ENCODE measurements at places on chromosomes 3 and 15.
A peak's percentile ranks its signal among the peaks of the same experiment; 100 is the strongest.

DNA sequence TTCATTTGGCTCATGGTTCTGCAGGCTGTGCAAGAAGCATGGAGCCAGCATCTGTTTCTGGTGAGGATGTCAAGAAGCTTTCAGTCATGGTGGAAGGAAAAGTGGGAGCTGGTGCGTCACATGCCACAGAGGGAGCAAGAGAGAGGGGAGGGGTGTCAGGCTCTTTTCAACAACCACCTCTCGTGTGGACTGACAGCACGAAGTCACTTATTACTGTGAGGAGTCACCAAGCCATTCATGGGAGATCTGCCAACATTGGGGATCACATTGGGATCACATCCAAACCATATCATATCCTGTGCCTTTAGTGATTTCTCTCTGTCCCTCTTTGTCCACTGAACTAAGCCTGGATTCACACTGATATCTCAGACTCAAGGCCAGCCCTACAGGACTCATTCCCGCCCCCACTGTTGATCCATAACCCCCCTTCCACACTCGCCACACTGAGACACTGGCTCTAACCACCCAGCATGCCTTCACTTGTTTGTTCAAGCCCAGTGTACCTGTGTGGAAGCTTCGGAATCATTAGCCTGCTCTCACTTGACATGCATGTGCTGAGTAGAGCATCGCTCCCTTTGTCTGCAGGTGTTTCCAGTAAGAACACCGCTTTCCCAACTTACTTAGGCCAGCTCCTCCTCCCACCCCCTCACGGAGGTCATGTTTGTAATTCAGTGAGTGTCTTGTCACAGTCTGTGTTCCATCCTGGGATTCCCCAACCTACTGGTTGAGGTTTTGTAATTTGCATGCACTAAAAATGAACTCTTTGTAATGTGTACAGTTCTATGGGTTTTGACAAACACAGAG, 132.2 kb downstream of the KLF13 start:
- DNase-seq = no peak

GRCh38 chr3:139328356-139328755, 15.5 kb upstream of the MRPS22 start:
- DNase-seq = no peak

DNA sequence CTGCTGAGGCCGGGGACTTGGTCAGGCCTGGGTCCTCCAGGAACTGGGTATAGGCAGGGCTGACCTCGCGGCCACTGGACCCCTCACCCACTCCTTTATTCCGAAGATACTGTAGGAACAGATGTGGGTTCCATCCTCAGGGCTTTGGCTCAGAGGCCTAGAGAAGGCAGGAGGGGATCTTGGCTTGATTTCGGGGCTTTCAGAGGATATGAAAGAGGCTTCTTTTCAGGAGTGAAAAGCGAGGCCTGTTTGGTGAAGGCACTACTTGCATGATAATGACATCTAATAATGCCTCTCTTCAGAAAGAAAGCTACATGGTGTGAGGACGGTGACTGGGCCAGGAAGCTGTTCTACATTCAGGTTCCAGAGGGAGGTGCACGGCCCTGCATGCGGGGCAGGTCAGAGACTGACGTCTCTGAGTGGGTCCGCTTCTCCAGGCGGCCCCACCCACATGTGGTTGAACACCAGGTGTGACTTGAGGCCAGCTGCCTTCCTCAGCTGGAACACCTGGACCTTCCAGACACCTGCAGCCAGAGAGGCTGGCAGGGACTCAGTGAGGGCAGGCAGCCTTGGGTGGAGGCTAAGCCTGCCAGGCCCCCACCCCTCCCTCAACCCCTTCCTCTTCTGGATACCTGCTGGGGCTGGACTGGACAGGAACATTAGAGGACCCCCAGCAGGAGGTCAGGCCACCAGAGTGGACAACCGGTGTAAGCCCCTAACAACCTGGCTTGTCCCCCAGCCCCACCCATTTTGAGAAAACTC, 31.1 kb upstream of the HHATL start:
- no peak for DNase-seq

- peak; percentile 44 for DNase-seq
Measured at GRCh38 chr3:26712211-26713026, 89.8 kb downstream of the LRRC3B start.

DNA sequence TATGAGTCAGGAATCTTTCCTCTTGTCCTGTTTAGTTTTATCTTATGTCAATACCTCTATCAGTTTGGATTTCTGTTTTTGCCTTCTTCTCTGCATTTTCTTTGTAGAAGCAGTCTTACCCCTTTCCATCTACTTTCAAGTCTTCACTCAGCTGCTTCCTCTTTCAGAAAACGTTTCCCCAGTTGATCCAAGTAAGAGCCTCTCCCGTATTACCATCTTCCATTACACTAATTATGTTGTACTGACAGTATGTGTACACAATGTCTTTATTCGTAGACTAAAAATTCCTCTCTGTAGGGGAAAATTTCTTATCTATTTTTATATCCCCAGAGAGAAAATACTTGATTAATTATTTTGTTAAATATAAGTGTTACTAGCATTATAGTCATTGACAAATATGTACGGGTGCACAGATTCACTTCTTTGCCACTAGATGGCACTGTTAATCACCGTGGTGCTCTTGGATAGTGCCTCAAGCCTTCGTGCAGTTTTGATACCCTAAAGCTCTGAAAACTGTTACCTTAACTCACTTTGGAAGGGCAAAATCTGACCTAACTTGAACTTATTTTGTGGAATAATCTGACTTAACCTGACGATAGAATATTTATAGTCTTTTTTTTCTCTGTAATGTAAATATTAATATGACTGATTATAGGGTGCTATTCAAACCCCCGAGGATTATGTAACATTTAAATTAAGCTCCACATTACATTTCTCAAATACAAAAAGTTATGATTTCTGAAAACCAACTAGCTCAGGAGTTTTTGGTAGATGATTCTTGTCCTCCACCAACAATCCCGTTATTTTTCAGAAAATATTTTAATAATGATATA, 74.2 kb upstream of the POU1F1 start:
- DNase-seq = peak; percentile 53

GRCh38 chr3:3734881-3735280, 64.3 kb upstream of the LRRN1 start:
- no peak for DNase-seq

DNA sequence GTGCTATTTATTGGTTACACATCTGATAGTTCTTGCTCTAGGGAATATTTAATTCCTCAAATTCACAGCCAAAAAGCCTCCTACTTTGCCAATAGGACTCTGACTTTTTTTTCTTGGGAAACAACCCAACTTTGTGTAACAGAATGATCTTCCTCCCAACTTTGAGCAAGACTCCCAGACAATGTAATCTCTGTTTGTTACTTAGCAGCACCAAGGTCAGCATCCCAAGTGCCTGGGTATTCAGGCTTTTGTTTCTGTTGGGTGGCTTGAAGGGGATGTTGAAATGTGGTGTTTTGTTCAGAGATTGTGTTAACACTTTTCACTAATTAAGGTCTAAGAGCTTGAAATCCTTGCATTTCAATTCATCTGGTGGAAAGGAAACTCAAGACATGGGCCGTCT, 115.8 kb downstream of the ADAMTS9 start:
- DNase-seq = no peak

DNA sequence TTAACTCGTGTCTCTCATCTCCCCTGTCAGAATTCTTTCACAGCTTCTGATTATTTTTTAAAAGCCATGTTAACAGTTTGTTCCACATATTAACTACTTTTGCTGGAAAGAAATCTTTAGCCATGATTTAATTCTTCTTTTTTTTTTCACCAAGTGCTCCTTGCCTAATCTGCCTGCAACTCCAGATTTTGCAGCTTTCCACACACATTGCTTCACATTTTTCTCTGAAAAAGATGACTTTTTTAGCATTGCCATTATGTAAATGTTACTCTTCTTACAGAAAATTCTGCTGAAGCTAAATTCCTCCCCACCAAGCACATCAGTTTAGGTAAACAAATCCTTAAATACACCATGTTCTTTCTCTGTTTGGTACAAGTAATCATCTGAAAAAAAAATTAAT, 23.4 kb upstream of the PPARG start:
- DNase-seq = no peak

- no peak for DNase-seq
Measured at GRCh38 chr3:78279091-78279490, 1239.2 kb downstream of the ROBO2 start.

DNA sequence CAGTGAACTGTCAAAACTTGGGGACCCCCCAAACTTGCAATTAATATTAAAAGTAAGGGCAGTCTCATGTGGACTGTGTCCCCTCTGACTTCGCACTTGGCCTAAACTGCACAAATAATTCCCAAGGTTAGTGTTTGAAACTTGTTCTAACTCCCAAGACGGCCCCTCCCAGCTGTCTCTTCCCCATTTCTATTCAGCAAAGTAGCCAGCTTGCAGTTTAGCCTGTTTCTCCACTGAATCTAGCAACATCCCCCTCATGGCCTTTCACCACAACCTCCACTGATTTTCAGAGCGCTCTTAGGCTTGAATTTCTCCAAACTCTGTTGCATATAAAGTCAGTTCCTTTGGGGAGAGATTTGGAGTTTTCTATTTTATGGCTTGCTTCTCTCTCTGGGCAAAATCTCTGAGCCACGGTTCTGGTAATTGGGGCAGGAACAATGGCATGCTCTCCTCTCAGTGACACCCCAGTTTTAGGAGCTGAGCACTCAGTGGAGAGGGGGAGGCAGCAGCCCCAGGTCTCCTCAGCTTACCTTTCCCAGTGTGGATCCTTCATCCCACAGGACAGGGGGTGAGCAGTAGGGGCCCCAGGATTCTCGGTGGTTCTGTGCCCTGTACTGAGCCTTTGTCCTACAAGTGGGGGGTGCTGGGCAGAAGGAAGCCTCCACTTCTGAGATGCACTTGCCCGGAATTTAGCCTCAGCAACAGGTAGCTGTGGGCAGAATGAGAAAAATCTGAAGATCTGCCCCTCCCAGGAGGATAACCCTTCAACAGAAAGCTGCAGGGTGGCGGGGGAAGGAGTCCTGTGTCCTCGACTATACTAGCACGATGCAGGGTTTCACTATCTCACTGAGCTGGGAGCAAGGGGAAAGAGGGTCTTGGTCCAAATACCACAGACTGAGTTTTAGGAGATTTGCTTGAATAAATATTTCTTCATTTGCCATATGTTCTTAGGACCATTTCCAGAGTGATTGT, 39.3 kb upstream of the GATA2 start:
- no peak for DNase-seq

DNA sequence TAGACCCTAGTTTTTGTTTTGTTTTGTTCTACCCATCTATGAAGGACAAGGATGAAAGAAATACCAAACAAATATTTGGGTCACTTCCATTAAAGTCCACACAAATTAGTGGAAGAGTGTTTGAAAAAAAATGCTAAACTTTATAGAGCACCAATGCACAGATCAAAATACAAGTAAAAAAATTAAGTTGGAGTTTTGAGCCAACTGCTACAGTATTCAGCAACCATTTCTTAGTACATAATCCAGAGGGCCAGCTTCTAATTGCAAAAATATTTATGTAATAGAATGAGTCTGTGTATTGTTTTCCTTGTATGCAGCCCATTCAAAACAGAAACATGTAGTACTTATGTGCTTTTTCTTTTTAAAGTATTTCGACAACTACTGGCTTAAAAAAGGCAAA, 121.1 kb downstream of the CBLB start:
- no peak for DNase-seq

DNA sequence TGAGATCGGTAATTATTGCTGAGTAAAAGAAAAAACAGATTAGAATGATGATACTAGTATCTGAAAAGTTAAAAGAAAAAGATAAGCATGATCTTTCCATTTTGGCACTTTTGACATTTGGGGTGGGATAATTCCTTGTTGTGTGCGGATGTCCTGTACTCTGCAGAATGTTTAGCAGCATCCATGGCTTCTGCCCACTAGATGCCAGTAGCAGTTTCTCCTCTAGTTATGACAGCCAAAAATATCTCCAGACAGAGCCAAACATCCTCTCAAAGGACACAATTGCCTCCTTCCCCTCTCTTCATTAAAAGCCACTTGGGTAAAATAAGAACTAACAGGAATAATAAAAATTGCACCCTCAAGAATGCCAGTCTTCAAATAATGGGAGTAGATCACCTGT, 468.8 kb upstream of the GRM7 start:
- DNase-seq = no peak

GRCh38 chr3:42545284-42545900, 36.4 kb downstream of the SEC22C start:
- no peak for DNase-seq

DNA sequence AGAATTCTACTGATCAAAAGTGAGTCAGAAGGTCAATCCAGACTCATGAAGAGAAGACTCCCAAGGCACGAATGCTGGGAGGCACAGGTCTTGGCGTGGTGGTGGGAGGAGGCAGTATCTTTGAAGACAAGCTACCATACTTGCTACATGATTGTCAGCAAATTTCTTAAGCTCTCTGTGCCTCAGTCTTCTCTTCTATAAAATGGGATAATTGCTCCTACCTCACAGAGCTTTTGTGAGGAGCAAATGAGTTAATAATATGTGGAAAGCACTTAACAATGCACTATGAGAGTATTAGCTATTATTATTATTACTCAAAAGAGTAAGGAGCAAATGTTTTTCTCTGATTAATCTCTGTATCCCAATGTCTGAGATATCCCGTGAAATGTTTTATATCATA, 36.2 kb downstream of the EHD4 start:
- no peak for DNase-seq

GRCh38 chr15:67161881-67162280, 92.6 kb downstream of the AAGAB start:
- DNase-seq = no peak

- no peak for DNase-seq
Measured at GRCh38 chr3:73234354-73235014, 173.0 kb downstream of the EBLN2 start.

GRCh38 chr3:89565098-89565497, 457.7 kb downstream of the EPHA3 start:
- no peak for DNase-seq

DNA sequence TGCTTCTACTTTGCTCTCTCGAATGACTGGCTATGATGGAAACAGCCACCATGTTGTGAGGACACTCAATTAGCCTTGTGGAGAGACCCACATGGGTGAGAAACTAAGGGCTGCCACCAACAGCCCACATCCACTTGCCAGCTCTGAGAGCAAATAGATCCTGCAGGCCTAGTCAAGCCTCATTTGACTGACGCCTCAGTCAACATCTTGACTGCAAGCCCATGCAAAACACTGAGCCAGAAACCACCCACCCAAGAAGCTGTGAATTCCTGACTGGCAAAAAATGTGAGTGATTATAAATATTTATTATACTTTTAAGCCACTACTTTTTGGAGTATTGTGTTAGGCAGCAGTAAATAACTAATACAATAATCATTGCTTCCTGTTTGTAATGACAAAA, 58.4 kb downstream of the NOX5 start:
- DNase-seq = no peak

DNA sequence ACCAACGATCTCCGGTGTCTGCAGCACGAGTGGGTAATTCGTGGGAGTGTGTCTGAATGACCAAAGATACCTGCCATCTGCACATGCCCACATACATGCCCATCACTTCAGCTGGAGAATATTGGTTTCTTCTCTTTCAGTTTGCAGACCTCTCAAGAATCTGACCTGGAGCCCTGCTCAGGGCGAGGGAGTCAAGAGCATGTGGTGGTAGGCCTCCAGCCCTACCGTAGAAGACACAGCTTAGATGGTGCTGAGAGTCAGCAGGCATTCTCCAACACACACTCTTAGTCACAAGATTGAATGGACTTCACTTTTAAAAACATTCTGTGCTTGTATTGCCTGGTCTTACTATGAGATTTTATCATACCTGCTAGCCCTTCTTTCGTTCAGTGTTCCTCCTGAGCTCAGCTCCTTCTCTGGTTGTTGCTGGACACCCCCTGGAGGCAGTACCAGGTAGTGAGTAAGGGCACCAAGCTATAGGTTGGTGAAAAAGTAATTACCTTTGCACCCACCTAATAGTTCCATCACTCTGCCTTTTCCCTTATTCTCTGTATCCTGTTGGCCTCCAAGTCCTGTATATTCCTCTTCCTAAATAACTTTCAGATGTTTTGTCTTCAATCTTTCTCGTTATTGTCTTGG, 252.0 kb downstream of the CACNA2D3 start:
- DNase-seq = peak; percentile 35

Data from KBM-7 (cell line).